Activated CD8-positive, alpha-beta memory T cell treated with anti-CD3 and anti-CD28 coated beads, Interleukin-2, amount 10 ng/mL, durations not matched to agents 7 days and 5 days (primary cell): ENCODE measurements at places on chromosomes 7 and 10.

- no peaks in the 10 kb centered on the region for H3K4me1 ChIP-seq
- H3K4me3 ChIP-seq = no peak overlapping the region
- peaks cover 4% of the 10 kb centered on the region for H3K36me3 ChIP-seq
- no peak overlapping the region for H3K27ac ChIP-seq
- DNase-seq = no peak
Measured at GRCh38 chr10:107164992-107165391, 486 bp upstream of the SORCS1 start.

DNA sequence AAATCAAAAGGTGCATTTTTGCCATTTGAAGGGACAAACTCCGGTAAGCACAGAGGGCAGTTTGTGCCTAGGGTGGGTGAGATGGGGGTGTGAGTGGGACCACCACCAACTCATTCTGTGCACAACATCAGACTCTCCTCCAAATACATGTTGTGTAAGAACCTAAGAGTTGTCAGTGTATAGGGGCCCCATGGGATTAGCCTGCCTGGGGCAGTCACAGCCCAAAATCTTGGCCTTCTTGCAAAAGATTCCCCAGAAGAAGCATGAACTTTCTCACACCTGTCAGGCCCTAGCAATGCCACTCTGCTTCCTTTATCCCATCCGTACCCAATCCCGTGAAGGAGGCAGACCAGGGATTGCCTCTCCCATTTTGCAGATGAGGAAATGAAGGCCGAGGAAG, 47.1 kb upstream of the NANOS1 start:
- peaks cover 6% of the 10 kb centered on the region for H3K4me1 ChIP-seq
- H3K4me3 ChIP-seq = no peak overlapping the region

DNA sequence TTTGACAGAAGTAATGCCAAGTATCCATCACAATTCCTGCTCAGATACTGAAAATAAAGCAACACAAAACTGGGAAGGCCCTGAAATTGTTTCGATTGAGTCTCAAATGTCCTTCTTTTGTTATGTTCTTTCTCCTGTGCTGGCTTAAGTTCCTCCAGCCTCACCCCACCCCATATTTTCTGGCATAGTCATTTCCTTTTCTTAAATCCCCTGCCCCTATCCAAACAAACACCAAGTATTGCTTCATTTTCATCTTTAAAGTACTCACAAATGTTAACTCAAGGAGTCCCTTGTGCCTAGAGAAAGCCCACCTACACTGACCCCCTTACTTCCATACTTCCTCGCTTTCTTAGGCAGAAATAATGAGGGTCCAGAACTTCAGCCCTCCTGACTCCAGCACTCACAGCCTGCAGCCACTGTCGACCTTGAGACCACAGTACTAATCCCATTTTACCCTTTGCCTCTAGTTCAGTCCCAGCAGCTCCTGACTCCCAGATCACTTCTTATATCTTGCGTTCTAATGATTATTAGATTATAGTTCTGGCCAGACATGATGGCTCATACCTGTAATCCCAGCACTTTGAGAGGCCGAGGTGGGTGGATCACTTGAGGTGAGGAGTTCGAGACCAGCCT, 73.2 kb upstream of the ST8SIA6 start:
- H3K27me3 ChIP-seq = peaks cover 13% of the 10 kb centered on the region
- no peak for DNase-seq
- no peaks in the 10 kb centered on the region for H3K4me1 ChIP-seq
- H3K27ac ChIP-seq = no peak overlapping the region
- no peak overlapping the region for H3K4me3 ChIP-seq

GRCh38 chr7:144378651-144379050, 23.4 kb downstream of the ARHGEF5 start:
- DNase-seq = peak; percentile 31
- H3K27ac ChIP-seq = no peak overlapping the region
- peaks cover 4% of the 10 kb centered on the region for H3K36me3 ChIP-seq
- no peaks in the 10 kb centered on the region for H3K4me1 ChIP-seq
- no peaks in the 10 kb centered on the region for H3K27me3 ChIP-seq

DNA sequence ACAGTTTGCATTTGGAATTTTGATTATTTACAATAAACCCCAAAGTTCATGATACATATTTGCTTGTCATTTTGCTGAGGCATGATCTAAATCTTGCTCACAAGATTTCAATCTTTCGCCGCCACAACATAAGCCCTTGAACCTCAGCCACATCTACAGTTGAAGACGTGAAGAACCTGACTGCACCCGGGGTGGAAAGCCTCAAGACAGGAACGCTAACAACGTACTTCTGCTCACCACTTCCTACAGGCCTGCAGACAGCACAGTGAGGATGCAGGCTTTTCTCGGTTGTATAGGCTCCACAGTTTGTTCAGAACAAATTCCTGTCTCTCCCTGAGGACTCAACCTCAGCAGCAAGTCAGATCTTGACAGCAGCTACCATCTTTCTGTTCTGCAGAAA, 393.8 kb upstream of the PRKCQ start:
- H3K4me3 ChIP-seq = peak overlapping the region; percentile 15
- H3K27me3 ChIP-seq = peaks cover 9% of the 10 kb centered on the region
- peak overlapping the region; percentile 90 for H3K27ac ChIP-seq
- DNase-seq = peak; percentile 85
- H3K36me3 ChIP-seq = peaks cover 15% of the 10 kb centered on the region

DNA sequence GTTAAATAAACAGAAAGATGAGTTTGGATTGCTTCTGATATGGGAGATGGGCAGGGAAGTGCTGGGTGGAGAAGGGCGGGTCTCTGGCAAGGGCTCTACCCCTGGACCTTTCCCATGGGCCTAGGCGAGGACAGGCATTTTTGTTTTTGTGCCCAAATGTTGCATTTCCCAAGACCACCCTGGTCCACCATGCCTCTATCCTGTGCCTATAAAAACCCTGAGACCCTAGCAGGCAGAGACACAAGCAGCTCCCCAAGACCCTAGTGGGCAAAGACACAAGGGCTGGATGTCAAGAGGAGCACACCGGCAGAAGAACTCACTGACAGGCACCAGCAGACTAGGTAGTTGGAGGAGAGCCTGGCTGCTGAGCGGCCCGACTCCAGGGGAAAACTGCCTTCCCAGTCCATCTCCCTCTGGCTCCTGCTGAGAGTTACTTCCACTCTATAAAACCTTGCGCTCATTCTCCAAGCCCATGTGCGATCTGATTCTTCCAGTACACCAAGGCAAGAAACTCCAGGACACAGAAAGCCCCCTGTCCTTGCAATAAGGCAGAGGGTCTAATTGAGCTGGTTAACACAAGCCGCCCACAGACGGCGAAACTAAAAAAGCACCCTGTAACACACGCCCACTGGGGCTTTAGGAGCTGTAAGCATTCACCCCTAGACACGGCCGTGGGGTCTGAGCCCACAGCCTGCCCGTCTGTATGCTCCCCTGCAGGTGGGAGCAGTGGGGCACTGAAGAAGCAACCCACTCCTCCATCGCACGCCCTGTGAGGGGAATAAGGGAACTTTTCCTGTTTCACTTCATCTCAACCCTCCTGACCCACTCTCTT, 291.4 kb downstream of the PTPRN2 start:
- no peak overlapping the region for H3K4me3 ChIP-seq
- DNase-seq = peak; percentile 22
- no peak overlapping the region for H3K27ac ChIP-seq
- no peaks in the 10 kb centered on the region for H3K36me3 ChIP-seq
- no peaks in the 10 kb centered on the region for H3K27me3 ChIP-seq

DNA sequence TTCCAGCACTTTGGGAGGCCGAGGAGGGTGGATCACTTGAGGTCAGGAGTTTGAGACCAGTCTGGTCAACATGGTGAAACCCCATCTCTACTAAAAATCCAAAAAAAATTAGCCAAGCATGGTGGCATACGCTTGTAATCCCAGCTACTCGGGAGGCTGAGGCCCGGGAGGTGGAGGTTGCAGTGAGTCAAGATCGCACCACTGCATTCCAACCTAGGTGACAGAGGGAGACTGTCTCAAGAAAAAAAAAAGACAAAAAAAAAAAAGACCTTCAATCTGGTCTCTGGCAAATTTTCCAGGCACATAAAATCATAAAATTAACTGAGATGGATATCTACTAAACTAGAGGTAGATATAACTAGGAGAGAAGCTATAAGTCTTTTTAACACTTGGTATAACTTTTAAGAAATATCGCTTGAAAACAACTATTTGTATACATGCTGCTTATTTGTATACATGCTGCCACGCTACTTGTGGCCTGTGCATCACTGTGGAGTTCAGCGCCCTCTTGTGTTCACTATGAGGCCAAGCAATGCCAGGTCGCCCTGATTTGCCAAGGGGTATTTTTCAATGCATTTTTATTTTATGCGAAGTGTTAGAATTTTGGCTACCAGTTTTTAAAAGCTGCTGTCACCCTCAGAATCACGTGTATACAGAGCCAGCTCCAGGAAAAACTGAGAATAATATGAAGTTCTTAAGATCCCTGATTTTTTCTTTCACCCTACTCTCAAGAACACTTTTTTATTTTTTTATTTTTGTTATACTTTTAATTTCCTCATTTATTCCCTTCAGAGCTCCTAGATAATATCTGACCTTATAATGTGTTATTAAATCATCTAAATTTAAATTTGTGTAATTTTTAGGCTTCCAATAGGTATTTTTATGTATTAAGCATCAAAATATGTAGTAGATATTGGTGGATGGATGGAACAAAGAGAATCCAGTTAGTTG, 26.7 kb downstream of the CYCS start:
- peaks cover 10% of the 10 kb centered on the region for H3K27me3 ChIP-seq
- no peak overlapping the region for H3K4me3 ChIP-seq
- H3K36me3 ChIP-seq = no peaks in the 10 kb centered on the region

DNA sequence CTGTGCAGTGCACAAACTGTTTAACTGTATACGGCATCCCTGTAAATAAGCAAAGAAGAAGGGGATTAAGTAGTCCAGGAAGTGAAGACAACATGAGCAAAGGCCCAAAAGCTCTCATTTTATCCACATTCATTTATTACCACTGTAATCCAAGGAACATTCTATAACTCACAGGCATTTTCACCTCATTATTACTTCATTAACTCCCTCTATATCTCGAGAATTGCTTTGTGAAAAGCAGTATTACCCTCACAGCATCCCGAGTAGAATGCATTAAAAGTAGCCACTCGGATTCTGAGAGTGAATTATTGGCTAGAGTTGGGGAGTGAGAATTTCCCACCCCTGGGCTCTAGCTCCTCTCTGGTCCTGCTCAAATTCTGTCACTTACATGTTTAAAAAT, 51.0 kb upstream of the CHCHD3 start:
- H3K27ac ChIP-seq = no peak overlapping the region
- DNase-seq = no peak
- no peaks in the 10 kb centered on the region for H3K36me3 ChIP-seq

GRCh38 chr10:113283189-113283588, 269.7 kb upstream of the HABP2 start:
- H3K4me3 ChIP-seq = no peak overlapping the region
- H3K27ac ChIP-seq = no peak overlapping the region
- no peaks in the 10 kb centered on the region for H3K36me3 ChIP-seq
- H3K27me3 ChIP-seq = peaks cover 9% of the 10 kb centered on the region
- no peak for DNase-seq

DNA sequence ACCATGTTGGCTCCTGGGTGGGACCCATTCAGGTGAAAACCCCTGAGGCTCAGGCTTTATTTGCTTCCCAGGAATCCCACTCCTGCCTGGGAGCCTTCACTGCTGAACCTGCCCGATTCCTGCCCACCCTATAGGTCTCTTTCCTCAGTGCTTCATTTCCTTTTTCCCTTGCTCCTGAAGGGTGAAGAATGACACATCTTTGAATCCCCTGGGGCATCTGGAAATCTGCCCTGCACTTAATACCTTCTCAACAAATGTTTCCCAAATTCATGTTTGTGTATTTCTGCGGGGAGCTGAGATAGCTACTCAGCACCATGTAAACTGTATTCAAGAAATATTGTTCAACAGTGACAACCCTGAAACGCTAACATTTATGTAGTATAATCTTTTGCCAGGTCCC, 10.3 kb upstream of the PCBD1 start:
- no peak for DNase-seq
- H3K4me3 ChIP-seq = no peak overlapping the region
- no peaks in the 10 kb centered on the region for H3K36me3 ChIP-seq
- H3K4me1 ChIP-seq = no peaks in the 10 kb centered on the region

DNA sequence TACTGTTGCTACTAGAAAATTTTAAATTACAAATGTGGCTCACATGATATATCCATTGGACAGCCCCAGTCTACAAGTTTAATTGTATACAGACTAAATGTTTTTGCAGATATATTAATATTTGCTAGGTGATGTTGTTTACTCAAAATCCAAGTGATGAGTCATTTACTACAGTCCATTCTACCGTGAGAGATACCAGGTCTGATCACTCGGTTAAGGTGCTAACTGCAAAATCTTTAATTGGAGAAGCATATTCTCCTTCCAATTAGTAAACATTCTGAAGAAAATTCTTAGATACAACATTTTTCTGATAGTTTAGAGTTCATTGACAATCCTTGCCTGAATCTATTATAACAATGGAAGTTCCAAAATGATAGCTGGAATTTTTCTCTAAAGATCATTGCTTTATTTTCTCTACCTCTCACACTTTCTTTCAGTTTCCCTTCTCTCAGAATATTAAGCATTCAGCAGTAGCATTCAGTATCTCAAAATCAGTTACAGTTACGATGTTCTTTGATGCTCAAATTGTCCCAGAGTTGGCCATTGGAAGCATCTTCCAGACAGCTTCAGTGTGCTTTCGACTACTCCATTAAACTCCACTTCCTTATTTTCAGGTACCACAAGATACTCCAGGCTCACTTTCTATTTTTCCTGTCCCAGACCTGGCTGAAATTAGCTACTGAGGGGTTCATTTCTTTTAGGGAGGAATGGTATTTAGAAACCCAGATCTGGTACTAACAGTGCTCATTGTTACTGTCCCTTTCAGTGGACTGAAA, 2.3 kb downstream of the ABCB1 start:
- H3K27ac ChIP-seq = peak overlapping the region; percentile 81
- H3K27me3 ChIP-seq = peaks cover 18% of the 10 kb centered on the region
- peak overlapping the region; percentile 80 for H3K4me3 ChIP-seq
- peaks cover 3% of the 10 kb centered on the region for H3K36me3 ChIP-seq

GRCh38 chr7:104845557-104845956, 168.4 kb upstream of the KMT2E start:
- H3K36me3 ChIP-seq = no peaks in the 10 kb centered on the region
- no peak for DNase-seq
- no peak overlapping the region for H3K27ac ChIP-seq
- no peak overlapping the region for H3K4me3 ChIP-seq
- H3K27me3 ChIP-seq = peaks cover 33% of the 10 kb centered on the region

GRCh38 chr10:117619707-117620405, 77.3 kb downstream of the EMX2 start:
- no peak for DNase-seq
- H3K4me1 ChIP-seq = no peaks in the 10 kb centered on the region
- peaks cover 19% of the 10 kb centered on the region for H3K27me3 ChIP-seq
- no peaks in the 10 kb centered on the region for H3K36me3 ChIP-seq
- H3K27ac ChIP-seq = no peak overlapping the region
